ENCODE measurements at places on chromosomes 3 and 15.

DNA sequence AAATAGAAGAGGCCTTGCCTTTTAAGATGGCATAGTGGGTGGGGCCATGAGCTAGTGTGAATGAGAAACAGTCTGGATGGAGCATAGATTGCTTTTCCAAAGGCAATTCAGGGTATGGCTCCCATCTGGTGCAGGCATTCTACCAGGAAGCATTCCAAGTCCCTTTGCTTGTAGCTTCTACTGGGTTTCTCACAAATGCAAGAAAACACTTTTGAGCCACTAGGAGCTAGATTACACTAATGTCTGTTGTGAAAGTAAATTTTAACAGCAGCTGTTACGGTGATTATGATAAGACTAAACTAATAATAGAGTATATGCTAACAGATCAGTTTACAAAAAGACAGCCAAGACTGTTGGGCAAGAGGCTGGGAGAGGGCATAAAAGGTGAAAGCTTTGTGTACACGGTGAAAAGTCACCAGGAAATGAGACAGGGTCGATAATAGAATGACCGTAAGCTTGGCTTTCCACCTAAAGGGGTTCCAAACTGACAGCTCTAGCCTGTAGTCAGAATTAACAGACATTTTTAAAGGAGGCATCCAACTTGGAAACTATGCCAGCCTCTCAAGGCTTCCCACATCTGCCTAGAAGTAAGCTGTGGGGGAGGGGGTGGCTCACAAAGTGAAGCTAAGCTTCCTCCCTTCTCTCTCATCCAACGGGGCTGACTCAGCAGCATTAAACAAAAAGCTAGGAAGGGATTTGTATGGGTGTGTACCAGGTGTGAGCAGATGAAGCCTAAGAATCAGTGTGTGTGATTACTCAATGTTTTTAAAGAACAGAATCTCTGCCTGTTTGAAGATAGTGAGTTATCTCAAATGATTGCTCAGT lies 61.1 kb upstream of the GPD1L start:
- no peak for DNase-seq

DNA sequence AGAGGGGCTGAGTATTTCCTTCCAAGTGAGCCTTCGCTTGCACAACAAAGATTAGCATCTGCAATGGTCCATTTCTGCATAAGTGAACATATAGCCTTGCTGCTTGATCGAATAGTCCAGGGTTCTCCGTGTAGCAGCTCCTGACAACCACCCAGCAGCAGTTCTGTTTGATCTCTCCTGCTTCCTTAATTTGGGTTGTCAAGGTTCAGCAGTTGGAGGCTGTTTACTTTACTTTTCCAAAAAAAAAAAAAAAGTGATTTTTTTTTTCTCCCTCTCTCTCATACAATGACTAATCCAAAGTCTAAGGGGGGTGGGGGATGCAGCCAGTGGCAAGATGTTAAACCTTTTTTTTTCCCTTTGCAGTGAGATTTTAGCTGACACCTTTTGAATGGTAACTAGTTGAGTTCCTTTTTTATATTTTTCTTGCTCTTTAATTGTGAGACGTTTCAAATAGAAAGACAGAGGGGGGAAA lies 3.6 kb downstream of the FOXP1 start:
- no peak for DNase-seq

DNA sequence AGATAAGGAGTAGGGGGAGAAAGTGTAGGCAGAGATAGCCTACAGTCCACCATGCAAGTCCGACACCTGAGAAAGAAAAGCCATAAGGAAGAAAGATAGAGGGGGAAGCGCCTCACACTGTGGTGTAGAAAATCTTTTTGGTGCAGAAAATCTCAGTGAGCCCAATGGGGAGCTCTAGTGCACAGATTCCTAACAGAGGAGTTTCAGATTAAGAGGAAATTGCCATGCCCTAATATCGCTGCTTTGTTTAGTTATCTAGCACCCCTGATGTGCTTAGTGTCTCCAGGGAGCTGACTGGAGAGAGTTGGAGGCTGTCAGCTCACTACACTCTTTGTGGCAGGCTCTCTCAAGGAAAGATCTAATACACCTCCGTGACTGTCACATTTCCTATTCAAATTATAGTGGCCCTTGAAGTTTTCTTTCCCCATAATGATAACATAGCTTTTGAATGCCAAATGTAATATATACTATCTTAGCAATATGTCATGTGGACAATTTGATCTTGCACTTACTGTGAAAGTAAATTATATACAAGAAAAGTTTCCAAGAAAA lies 33.7 kb downstream of the CGGBP1 start:
- no peak for DNase-seq

- DNase-seq, result no peak
Measured at GRCh38 chr3:9785602-9786001, 6.7 kb downstream of the TADA3 start.

DNA sequence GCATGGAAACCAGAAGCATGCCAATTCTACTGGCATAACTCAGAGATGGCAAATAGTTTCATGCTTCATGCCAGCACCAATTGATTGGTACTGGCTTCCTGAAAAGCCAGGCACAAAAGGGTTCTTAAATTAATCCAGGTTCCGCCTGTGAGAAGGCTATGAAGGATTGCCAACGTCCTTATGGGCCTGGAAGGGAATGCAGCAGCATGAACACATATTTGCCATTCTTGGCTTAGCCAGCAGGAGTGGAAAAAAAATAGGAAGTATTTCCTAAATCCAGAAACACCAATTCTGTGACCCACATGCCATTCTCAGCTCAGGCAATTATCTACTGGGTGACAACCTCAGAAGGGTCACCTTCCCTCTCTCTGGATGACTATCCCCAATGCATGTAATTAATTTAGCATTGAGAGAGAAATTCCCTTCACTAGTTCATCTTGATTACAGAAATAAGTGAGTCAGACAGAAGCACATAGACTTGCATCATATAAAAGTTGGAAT lies 36.0 kb downstream of the ADAMTS9 start:
- no peak for DNase-seq

DNA sequence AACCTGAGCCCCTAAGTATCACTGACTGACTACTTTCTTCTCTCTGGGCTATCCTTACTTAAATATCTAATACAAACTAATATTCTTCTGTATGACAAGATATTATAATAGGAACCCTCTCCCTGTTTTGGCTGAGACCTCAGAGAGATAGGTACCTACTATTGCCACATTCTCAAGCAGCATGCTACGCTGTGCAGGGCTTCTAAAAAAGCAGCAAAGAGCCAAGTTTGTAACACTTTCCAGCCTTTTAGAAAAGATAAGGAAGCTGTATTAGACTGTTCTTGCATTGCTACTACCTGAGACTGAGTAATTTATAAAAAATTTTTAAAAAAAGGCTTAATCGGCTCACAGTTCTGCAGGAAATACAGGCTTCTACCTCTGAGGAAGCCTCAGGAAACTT lies 126.8 kb upstream of the ABI3BP start:
- no peak for DNase-seq

DNA sequence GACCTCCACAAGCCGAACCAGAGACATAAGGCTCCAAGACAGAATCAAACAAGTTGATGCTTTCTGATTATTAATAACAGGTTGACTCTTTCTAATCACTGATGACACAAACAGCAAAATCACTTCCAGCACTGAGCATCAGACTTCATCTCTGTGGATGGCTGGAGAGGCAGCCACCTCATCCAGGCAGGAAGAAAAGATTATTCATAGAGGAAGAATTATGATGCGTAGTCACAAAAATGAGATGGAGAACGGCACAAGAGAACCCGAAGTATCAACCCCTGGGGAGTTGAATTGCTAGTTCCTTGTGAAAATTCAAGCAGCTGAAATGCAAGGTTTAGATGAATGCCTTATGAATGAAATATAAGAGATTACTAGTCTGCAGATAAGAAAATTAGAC lies 49.9 kb upstream of the LMCD1 start:
- no peak for DNase-seq
